ENCODE measurements at places on chromosomes 1 and 21.

- DNase-seq, result no peak
Observed at GRCh38 chr1:46533179-46533864, 18.1 kb downstream of the KNCN start.

DNA sequence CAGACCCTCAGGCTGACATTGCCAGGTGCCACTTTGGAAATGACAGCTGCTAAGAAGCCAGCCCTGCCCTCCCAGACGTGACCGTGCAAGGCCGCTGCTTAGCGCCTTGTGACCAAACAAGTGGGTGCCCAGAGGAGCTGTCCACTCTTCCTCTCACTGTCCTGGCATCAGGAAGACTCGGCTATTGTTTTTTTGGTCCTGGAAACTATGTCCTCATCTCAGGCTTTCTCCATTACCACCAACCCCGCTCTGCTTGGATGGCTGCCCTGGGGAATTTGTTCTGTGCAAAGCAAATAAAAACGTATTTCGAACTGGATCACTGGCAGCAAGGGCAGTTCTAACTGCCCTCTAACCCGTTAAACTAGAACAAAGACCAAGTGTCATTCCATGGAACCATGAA lies 13.7 kb upstream of the TENT5C start:
- no peak for DNase-seq

DNA sequence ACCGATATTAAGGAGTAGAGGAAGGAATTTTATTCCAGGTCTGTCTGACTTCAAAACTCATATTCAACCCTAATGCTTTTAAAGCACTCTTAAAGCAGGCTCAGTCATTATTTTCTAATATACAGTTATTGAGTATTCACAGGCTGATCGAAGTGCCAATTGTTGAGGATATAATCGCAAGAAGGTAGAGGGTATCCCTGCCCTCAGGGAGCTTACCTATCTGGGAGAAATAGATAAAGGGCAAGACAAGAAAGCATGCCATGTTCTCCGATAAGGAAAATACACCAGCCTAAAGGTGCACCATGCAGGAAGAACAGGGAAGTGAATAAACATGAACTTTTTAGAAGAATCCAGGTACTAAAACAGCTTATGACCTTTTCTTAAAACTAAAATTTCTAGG lies 361.2 kb downstream of the SMYD3 start:
- no peak for DNase-seq

DNA sequence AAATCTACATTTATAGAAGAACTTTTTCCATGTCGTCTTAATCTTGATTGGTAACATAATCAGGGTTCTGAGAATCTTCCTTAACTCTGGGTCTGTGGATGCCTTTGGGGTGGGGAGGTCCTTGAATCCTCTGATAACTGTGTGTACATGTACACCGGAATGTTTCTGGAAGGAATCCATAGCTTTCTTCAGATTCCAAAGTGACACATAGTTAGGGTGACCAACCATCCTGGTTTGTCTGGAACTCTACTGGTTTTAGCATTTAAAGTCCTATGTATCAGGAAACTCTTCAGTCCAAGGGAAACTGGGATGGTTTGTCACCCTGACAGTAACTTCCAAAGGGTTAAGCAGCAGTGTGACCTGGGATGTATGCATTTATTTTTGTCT lies 16.8 kb downstream of the STRIP1 start:
- DNase-seq, result no peak

DNA sequence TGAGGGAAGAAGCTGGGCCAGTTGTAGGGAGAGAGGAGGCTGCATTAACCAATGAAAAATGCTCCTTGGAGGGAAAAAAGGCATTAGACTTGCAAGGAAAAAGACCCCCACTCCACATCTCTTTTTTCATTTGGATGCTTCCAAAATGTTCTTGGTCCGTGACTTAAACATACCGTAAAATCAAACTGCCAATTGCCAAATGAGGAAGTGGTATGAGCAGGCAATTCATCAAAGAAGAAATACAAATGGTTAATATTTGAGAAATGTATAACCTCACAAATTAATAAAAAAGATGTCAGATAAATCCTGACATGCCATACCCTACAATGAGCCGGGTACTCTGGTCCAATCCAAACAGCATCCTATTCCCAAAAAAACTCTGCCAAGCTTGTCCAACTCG lies 30.6 kb downstream of the KANK4 start:
- no peak for DNase-seq
